Right hindlimb (tissue), 1 donor: ENCODE measurements at places on chromosomes 6 and 20.

DNA sequence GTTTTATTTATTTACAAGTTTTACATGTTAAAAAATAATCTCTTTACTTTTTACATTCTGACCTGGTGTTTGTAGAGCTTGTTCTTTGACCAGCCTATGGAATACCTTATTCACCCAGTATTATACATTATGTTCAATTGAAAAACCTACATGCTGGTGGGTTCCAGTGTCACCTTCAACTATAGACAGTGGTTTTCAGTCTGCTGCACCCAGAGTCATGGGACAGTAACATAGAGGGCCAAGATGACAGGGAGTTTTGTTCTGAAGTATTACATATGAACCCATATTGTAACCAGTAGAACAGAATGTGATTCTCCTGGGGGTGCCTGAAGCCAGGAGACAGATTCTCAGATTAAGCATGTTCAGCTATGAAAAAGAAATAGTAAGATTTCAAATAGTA, 139.5 kb upstream of the SCGN start:
- no peak for DNase-seq

DNA sequence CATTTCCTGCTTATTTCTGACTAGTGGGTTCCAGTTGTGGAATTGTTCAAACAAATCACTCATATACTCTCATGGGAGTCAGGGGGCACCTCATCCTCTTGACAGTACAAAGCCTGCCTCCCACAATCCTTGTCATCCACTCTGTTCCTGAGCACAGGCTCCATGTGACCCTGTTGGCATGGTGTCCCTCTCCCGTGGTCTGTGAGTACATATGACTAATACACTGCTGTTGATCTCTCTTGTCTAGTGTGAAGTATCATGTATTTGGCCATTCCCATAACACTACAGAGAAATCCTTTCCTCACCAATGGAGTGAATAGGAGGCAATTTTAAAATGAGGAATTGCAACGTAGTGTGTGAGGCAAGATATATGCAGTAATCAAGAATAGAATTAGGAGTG, 185.3 kb downstream of the OGFRL1 start:
- DNase-seq = peak; percentile 29

GRCh38 chr6:38638941-38639497, 710 bp downstream of the BTBD9 start:
- DNase-seq = no peak

DNA sequence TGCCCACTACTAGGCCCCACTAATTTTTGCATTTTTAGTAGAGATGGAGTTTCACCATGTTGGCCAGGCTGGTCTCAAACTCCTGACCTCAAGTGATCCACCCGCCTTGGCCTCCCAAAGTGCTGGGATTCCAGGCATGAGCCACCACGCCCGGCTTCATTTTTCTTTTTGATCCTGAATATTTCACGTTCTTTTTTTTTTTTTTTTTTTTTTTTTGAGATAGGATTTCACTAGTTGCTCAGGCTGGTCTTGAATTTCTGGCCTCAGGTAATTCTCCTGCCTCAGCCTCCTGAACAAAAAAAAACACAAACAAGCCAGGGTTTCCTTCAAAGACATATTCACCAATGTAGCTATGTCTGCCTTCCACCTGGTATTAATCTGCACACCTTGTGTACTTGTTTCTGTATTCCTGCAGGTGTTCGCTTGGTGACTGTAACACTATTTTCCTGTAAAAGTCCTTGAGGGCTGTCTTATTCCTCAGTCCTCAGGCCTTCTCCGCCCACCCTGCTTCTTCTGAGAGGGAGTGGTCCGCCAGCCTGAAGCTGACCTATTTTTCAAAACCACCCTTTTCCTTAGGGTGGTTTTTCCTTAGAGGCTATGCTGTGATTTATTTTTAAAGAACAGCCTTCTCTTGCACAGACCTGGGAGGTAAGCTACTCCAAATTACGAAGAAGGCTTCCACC, 36.1 kb upstream of the PNRC1 start:
- DNase-seq = no peak

- DNase-seq = no peak
These were observed 137.0 kb downstream of the KHDC1L start for GRCh38 chr6:73088138-73088813.

- peak; percentile 31 for DNase-seq
These were observed 261.4 kb downstream of the ZNF217 start for GRCh38 chr20:53332022-53332837.

- no peak for DNase-seq
These were observed at the start of gene TBXT for GRCh38 chr6:166167801-166168615. Gene TBXT (minus strand): TSS chr6:166167851. CDS start chr6:166167591, 260 bp downstream.

DNA sequence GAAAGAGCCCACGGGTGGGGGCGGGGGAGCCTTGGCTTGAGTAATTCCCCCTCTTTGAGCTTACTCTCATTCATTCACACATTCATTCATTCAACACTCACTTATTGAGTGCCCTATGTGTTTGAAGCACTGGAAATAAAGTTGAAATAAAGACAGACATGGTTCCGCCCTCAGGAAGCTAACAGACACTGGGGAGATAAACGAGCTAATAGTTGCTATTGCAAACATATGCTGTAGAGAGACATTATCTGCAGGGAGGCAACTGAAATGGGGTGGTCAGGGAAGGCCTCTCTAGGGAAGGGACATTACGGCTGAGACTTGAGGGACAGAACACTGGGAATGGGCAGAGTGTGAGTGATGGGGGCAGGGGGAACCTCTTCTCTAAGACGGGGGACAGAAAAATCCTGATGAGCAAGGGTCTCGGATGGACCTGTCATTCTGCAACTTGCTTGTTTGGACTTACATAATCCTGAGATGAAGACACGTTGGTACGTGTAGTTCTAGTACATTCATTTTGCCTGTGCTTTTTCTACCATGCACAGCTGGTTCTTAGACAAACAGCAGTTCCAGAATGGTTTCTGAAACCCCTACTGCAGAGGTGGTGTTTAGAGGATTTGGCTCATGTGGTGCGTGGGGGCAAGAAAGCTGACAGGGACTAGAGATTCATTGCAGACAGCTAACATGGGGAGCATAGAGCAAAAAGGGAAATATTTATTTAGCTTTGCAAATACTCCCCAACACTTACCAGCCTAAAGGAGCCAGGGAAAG, 71.1 kb upstream of the BLCAP start:
- no peak for DNase-seq

DNA sequence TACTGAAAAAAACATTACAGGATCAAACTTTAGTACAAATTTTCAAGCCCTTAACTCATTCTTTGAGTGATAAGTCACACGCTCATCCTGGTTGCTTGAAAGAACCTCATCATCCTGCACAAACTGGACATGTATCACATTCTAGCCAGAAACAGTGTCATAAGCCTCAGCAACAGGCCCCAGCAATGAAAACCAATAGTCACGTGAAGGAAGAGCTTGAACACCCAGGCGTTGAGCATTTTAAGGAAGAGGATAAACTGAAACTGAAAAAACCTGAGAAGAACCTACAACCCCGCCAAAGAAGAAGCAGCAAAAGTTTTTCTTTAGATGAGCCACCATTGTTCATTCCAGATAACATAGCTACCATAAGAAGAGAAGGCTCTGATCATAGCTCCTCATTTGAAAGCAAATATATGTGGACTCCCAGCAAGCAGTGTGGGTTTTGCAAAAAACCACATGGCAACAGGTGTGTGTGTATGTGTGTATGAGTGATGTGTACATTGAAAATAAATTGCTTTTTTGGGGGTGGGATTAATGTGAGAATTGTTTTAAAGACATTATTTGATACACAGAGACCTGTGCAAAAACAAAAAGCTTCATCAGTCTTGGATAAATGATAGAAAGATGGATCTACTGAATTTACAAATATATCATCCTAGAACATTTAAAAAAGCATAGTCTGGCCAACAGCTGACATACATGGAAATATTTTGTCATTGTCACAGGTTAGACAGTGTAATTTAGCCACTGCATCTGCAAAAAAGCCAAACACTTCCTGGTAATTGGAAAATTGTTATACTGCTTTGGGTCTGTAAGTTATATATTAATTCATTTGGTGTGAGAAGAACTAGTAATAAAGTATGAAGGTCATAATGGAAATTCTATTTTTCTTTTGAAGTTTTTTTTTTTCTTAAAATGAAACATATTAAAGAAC, 50.1 kb downstream of the PHF3 start:
- no peak for DNase-seq

- no peak for DNase-seq
These were observed 131.7 kb downstream of the BCAS1 start for GRCh38 chr20:53938739-53939138.

- no peak for DNase-seq
These were observed 15.3 kb upstream of the ZSCAN23 start for GRCh38 chr6:28458568-28458967.

GRCh38 chr20:341682-342081, 5.2 kb upstream of the NRSN2 start:
- no peak for DNase-seq

DNA sequence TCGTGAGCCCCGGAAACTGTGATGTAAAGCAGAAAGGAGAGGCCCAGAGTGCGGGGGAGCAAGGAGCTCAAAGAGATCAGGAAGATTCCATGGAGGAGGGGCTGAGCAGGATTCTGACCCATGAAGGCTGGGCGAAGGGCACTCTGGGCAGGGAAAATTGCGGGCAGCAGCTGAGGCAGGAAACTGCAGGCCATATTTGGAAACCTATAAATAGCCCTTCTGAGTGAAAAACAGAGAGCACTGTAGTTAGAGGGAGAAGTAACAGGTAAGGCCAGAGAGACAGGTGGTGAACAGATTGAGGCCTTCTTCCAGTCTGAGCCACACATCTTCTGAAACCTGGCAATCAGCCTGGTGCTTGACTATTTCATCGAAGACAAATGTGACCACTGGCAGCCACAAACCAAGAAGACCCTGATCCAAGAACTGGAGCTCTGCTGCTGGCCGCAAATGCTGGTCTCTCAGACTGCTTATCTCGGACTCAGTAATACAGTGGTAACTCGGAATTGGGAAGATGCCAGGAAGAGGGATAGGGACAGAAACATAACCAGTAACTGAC, 14.1 kb upstream of the BEND3 start:
- DNase-seq = peak; percentile 24

DNA sequence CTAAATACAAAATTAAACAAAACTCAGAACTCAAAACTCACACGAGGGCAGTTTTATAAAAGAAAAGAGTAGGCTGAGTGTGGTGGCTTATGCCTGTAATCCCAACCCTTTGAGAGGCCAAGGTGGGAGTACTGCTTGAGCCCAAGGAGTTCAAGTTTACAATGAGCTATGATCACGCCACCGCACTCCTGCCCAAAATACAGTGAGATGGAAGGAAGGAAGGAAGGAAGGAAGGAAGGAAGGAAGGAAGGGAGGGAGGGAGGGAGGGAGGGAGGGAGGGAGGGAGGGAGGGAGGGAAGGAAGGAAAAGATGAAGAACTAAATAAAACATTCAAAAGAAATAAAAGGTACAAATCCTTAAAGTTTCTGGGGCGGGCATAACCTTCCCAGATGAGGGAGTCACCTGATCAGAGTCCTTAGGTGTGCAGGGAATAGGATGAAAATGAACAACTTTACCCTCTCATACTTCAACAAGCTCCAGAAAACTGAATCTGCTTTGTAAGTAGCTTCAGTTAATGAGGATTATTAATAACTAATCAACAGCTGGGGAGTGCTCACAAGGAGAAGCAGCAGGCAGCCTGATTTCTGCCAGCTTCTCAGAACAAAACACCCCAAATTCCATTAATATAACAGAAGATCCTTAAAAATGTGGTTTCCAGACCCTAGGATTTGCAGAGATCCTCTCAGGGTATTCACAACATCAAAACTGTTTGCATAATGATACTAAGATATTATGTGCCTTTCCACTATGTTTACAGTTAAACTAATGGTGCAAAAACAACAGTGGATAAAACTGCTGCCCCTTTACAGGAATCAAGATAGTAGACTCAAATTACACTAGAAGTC, 21.8 kb downstream of the LMBRD1 start:
- DNase-seq = no peak

DNA sequence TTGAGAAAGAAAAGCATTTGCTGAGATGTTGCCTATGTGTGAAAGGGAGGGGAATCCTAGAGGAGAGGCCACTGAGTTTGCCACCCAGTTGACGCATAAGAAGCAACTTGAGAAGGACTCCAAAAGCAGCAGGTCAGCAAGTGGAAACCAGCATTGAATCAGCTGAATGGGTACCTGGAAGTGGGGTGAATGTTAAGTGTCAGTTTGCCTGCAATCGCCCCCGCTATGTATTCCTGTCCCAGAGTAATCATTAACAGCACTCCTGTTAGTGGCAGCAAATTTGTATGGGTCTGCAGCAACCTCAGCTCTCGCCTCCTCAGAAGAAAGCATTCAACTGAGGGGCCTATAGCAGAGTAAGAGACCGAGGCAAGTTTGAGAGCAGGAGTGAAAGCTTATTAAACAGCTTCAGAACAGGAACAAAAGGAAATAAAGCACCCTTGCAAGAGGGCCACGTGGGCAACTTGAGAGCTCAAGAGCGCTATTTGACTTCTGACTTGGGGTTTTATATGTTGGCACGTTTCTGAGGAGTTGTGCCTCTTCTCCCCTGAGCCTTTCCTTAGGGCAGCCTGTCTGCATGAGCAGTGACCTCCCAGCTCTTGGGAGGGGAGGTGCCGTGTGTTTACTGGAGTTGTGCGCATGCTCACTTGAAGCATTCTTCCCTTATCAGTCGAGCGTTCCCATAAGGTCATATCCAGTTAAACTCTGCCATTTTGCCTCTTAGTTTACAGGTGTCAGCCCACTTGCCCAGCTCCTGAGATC, 122.6 kb upstream of the PHACTR1 start:
- no peak for DNase-seq

DNA sequence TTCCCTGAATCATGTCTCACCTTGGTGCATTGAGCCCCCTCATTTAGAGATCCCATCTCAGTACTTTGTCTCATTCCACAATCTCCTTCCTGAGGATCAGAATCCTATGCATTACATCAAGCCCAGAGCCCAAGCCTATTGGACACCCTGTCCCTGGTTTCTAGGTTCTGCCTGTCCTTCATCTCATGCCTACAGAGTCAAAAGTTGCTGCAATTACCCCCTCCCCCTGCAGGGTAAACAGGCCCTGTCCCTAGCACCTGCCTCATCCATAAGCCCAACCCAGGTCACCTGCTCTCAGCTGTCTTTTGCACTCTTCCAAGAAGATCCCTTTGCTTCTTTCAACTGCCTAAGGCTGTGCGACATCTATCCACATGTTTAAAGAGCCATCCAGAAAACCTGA, 93.9 kb downstream of the SPTLC3 start:
- DNase-seq = no peak

DNA sequence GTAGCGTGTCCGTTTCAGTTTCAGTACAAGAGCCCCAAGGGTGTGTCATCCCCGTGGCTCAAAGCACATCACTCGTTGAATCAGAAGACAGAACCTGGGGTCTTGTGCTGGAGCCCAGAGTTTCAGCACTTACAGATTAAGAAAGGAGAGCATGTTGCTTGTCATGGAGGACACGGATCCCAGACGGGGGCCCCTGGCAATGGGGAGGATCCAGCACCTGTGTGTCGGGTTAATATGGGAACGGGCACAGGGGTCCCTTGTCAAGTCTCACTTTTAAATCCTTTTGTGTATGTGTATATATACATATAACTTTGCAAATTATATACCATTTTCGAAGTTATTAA, 23.4 kb downstream of the THBS2 start:
- peak; percentile 19 for DNase-seq
